Stimulated activated CD4-positive, alpha-beta T cell treated with anti-CD3 and anti-CD28 coated beads, Interleukin-15, amount 100 ng/mL, for 48 hours (primary cell): ENCODE measurements at places on chromosomes 11 and 22.

DNA sequence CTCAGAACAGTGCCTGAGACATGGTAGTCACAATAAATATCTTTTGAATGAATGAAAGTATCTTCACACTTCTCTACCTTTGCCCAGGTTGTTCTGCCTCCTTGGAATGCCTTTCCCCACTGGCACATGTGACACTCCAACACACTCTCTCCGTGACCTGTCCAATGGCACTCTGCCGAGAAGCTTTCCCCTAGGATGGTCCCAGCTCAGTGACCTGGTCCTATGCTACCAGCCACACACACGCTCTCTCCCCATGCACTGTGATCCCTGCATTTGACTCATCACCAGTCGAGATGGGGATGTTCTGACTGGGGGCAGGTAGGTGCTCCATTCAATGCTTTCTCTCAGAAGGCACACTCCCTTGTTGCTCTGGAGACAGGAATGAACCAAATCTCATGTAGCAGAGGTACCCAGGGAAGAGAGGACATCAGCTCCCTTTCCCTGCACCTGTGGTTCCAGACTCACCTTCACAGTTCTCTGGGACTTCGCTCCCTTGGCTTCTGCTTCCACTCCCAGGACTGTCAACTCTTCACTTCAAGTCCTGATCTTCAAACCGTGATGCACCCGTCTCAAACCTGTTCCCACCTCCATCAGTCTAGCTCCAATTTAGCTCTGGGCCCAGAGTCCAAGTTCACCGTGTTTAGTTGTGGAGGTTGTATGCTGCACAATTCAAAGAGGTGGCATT lies 30.7 kb upstream of the LMO1 start:
- DNase-seq = no peak

DNA sequence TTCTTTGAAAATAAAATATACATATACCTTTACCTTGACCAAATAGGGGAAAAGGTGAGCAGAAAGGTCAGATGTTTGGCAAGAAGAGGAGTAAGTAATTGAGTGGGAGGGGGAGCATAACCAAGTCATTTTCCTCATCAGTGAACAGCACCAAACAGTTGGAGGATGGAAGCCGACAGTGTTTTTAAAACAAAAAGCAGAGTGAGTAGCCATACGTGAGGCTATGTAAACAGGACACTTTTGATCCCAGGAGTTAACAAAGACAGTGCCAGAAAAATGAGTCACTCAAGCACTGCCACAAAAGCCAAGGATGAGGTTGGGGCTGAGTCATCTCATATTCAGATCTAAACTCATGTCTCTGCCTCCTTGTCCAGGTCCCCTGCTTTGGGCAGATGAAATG lies 734.7 kb downstream of the KCNA4 start:
- no peak for DNase-seq

DNA sequence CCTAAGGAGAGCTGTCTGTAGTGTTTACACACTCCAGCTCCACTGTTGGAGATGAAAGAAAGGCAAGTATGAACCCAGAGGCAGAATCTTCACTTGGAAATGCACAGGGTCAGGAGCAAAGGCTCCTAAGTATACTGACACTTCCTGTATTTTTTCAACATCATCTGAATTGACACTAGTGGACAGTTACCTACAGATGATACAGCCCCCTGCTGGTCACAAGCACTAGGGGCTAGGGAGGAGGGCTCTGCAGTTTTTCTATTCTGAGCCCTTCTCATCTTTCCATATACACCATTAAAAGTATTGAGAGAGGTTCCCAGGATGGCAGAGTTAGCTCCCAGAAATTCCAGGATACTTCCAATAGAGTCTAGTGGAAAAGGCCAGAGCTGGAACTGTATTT lies 290.3 kb upstream of the API5 start:
- no peak for DNase-seq

DNA sequence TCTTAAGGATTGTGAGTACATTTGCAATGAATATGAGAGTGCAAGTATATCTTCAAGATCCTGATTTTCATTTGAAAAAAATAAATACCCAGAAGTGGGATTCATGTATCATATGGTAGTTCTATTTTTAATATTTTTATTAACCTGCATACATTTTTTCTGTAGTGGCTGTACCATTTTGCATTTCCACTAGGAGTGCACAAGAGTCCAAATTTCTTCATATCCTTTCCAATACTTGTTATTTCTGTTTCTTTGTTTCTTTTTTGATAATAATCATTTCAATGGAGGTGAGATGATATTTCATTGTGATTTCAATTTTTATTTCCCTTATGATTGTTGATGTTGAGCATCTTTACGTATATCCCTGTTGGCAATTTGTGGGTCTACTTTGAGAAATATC lies 759.8 kb upstream of the CNTN5 start:
- DNase-seq = no peak

- DNase-seq = no peak
Measured at GRCh38 chr11:1881442-1882264, 10.0 kb downstream of the PRR33 start.

- no peak for DNase-seq
Measured at GRCh38 chr11:772429-773390, 4.6 kb downstream of the GATD1 start.

GRCh38 chr11:3051196-3052108 lies 5.8 kb downstream of the CARS1 start:
- no peak for DNase-seq

DNA sequence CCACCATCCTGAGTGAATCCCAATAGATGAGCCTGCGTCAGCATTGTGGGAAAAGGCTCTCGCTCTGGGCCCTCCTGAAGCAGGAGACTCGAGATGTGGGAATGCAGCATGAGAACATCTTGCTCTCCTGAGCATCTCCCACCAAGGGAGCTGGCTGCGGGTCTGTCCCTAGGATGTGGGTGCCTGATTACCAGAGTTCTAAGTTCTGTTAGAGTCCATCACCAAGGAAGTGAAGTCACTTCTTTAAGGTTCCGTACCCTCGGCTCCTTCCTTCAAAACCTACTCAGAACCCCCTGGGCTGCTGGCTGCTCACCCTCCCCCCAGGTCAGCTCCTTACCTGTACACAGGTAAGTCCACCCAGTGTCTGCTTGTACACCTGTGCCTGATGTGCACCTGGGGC lies 100.5 kb upstream of the IGLL5 start:
- no peak for DNase-seq

DNA sequence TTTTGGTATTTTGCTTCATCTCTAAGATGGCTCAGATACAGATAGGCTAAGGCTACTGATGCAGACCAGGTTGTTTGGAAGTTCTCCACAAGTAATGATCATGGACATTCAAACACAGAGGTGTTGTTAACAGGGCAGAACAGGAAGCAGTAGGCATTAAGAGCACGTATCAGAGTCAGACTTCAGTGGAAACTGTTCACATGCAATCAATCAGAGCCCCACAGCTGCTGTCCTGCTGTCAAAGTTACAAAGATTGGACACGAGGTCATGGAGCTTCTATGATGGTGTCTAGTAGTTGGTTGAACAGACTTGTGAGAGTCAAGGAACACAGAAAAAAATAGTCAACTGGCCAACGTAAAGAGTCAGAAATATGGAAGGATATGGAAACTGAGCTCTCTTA lies 19.8 kb downstream of the OR10D3 start:
- no peak for DNase-seq

- DNase-seq = peak; percentile 64
Measured at GRCh38 chr11:11966826-11967668, 41.4 kb downstream of the DKK3 start.

GRCh38 chr11:96465512-96465911 lies 75.7 kb downstream of the JRKL start:
- no peak for DNase-seq

DNA sequence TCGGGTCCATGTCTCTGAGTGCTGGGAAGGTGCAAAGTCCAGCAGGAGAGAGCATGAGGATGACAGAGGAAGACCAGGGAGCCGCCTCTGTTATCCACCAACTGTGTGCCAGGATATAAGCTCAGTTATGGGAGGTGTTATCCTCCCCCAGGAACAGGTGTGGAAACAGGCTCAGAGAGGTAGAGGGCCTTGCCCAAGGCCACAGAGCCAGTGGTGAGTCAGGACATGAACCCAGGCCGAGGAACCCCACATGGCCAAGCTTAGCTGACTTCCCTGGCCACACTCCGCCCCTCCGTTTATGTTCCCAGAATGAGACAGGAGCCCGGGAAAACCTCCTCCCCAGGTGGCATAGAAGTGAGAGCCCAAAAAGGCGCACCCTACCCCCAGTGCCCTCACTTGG lies 50.3 kb downstream of the ISX start:
- no peak for DNase-seq

- DNase-seq = no peak
Measured at GRCh38 chr11:67600324-67601029, 6.3 kb upstream of the NDUFV1 start.

DNA sequence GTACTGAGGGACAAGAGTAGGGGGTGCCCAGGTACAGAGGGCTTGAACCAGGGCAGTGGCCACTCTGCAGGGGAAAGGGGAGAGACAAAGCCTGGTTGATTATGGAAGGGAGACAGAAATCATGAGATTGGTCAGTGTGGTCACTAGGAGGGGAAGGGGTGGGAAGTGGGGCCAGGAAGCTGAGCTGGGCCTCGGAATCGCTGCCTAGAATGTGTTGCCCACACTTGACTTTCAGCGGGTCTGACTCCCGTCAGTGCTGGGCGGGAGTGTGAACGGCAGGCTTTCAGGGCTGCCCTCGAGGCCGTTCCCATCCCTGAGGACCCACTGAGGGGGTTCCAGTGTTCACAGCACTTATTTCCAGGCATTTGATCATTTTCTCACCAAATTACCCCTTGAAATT lies 5.9 kb downstream of the DAGLA start:
- DNase-seq = no peak

GRCh38 chr11:131309776-131310175 lies 60.6 kb upstream of the NTM start:
- no peak for DNase-seq

- DNase-seq = peak; percentile 14
Measured at GRCh38 chr11:120168960-120169681, 31.2 kb upstream of the TRIM29 start.

DNA sequence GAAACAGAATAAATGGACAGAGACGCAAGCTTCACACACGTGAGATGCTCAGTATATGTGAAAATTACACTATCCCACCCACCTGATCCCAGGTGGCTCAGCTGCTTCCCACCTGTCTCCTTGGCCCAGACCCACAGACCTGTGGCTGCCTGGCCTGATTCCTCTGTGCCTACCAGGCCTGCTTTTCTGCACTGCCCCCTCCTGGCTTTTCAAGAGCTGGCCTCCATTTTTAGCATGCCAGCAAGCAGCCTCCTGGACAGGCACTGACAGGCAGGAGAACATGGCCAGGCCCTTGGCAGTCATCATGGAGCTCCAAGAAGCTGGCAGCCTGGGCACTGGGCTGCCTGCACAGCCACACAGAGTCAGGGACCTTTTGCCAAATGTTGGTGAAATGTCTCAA lies 79.5 kb upstream of the HMGXB4 start:
- DNase-seq = no peak

DNA sequence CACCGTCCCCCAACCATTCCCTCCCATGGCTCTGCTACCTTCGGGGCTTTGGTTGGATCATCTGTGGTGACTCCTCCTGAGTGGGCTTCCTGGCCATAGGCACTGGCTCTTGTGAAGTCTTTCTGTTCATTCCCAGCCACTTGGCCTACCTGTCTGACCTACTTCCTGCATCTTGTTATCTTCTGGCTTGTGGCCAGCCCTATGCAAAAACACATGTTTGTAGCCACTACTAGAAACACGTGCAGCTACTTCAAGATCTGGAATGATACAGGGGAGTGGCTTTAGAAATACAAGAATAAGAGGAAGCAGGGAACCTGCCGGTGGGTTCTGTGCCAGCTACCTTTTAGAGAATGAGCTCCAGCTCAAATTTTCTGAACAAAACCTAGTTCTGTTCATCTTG lies 20.9 kb downstream of the RCOR2 start:
- no peak for DNase-seq
